ENCODE measurements at places on chromosomes 7 and 10.

GRCh38 chr7:40356871-40357709 is 222.3 kb downstream of the SUGCT start:
- no peak for DNase-seq

GRCh38 chr10:113454341-113455061 is 98.4 kb upstream of the HABP2 start:
- no peak for DNase-seq

GRCh38 chr10:20744821-20745220 is 152.3 kb downstream of the NEBL start:
- DNase-seq = no peak

GRCh38 chr7:77351539-77352004 is 64.6 kb downstream of the GSAP start:
- DNase-seq = no peak

GRCh38 chr10:102475451-102476040 is 24.2 kb upstream of the C10orf95 start:
- DNase-seq = no peak

- DNase-seq = no peak
These were observed 7.5 kb upstream of the GPER1 start for GRCh38 chr7:1080252-1080920.

GRCh38 chr7:139043823-139044812 is 8.3 kb upstream of the ZC3HAV1L start:
- DNase-seq = no peak

GRCh38 chr7:121039510-121039822 is 51.0 kb downstream of the CPED1 start:
- no peak for DNase-seq

DNA sequence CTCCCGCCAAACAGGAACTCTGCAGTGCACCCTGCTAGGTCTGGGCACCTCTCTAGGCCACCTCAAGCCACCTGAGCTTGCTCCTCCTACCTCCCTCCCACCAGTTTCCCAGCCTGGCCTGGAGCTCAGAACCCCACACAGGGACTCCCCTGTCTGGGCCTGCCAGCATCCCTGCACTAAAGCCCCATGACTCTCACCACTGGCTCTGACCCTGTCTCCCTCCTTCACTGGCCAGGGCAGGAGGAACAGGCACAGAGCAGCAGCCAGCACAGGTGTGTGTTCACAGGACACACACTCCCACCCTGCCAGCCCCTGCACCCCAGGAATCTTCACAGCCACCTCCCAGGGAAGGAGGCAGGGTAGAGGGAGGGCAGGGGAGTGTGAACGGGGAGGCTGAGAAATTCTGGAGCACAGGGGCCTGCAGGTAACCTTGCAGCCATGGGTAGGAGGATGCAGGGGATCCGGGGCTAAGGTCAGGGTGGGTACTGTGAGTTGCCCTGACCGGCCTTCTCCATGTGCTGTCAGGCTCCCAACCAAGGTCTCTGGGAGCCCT is 13.9 kb upstream of the ANTXRL start:
- no peak for DNase-seq

DNA sequence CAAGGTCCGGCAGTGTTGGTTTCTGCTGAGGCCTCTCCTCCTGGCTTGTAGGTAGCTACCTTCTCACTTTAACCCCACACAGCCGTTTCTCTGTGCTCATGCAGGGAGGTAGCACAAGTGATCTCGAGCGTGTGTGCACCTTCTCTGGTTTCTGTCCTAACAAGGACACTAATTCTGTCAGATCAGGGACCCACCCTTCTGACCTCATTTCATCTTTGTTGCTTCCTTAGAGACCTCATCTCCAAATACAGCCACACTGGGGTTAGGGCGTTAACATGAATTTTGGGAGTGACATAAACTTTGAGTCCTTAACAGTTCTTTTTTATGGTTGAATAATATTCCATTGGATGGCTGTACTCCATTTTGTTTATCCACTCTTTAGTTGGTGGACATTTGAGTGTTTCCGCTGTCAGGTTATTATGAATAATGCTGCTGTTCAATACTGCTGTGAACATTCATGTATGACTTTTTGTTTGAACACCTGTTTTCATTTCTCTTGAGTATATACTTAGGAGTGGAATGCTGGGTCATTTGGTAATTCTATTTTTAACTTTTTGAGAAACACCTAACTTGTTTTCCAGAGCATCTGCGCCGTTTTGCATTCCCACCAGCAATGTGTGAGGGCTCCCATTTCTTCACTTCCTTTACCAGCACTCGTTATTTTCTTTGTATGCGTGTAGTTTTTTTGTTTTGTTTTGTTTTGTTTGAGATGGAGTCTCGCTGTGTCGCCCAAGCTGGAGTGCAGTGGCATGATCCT is 57.5 kb downstream of the LCOR start:
- DNase-seq = no peak

- no peak for DNase-seq
These were observed 92.5 kb downstream of the KLF6 start for GRCh38 chr10:3692387-3692999.

GRCh38 chr10:43867667-43868565 is 219.2 kb upstream of the ZNF32 start:
- peak; percentile 71 for DNase-seq

GRCh38 chr10:124446830-124447750 is 2.7 kb downstream of the NKX1-2 start:
- no peak for DNase-seq

- no peak for DNase-seq
These were observed 65.6 kb upstream of the NANOS1 start for GRCh38 chr10:118963933-118964332.

- no peak for DNase-seq
These were observed 176.2 kb upstream of the RNF32 start for GRCh38 chr7:156464339-156464738.

DNA sequence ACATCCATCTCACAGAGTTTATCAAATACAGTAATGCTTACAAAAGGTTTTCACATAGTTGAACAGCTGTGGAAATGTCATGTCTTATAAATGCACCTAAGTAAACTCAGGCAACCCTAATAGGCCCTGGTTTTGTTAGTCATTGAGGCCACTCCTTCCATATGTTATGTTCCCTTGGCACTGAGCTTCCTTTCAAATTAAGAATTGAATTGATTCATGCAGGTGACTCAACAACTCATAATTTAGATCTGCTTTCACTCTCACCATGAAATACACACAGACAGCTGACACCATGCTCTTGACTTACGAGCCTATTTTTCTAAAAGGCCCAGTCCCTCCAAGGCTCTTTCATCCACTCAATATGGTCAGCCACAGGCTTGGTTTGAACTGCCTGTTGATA is 476.9 kb downstream of the KCNMA1 start:
- peak; percentile 58 for DNase-seq

GRCh38 chr7:16740623-16740953 is 13.0 kb upstream of the TSPAN13 start:
- no peak for DNase-seq

DNA sequence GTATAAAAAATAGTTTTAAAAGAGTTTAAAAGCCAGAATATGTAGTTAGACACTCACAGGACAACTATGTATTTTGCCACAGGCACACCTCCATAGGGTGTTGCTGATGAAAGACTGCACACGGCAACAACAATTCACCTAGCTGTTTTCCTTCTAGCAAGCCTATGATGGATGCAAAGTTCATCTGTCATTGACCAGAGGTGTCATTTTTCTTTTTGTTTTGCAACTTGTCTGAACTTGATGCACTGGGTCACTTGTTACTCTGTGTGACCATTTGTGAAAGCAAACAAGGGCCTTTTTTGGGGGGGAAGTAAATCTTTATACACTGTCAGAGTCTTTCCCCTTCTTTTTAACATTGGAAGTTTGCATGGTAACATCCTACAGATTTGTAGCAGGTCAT is 258.0 kb upstream of the SEMA3A start:
- no peak for DNase-seq

DNA sequence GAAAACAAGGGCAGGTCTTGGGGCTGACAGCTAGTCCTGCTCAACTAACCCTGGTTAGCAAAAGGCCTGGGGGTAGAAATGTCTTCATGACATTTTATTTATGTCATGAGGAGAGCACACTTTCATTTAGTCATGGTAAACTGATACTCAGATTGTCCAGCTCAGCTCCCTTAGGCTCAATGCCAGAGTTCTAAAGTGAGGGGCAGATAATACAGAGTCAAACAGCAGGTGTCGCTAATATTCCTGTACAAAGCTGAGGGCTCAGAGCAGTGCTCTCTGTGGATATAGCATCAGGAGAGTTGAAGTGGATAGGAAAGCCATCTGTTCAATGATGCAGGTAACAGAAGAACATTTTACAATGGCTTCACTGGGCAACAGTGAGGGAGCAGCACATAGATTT is 26.8 kb upstream of the CALCR start:
- no peak for DNase-seq

- no peak for DNase-seq
These were observed 1.0 kb upstream of the ITGA8 start for GRCh38 chr10:15720635-15721287.

- no peak for DNase-seq
These were observed 37.2 kb upstream of the GATA3 start for GRCh38 chr10:8017277-8017676.

- no peak for DNase-seq
These were observed 37.4 kb downstream of the VKORC1L1 start for GRCh38 chr7:65910237-65910636.

- no peak for DNase-seq
These were observed 1456.7 kb downstream of the REEP3 start for GRCh38 chr10:64977915-64978314.

- no peak for DNase-seq
These were observed 196.8 kb upstream of the POT1 start for GRCh38 chr7:125126376-125126775.

DNA sequence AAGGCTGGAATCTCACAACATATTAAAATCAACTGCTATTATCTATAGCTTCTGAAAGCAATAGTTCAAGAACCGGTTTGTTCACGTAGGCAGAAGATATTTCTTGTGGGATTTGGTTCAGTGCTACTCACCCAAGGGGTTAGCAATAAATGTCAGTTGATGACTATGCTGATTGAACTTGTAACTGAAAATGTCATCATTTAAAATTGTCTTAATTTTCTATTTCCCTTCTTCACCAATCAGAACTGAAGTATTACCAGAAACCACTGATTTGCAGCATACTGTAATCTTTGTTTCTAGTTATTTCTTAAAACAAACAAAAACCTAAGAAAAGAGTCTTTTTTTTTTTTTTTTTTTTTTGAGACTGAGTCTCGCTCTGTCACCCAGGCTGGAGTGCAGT is 46.1 kb downstream of the CPEB3 start:
- DNase-seq = no peak
